ENCODE measurements at places on chromosomes 1 and 21. TPM values are rescaled to one million over a fixed set of nuclear protein-coding genes. Genes with fewer than 3 reads are reported as not detected.

TOR3A gene
- 47.0 TPM for total RNA-seq

TSPEAR gene
- total RNA-seq: not detected

TNFRSF4 gene
- not detected for total RNA-seq

DTL gene
- 15.2 TPM for total RNA-seq

GPR52 gene
- 0.21 TPM for total RNA-seq

ALX3 gene
- total RNA-seq: not detected

JTB gene
- 223 TPM for total RNA-seq

ZSCAN20 gene
- 3.1 TPM for total RNA-seq

OR6K3 gene
- total RNA-seq: not detected

NCAM2 gene
- total RNA-seq: not detected

MAEL gene
- not detected for total RNA-seq

FMO3 gene
- total RNA-seq: not detected

OR2L3 gene
- not detected for total RNA-seq

TMEM269 gene
- total RNA-seq: 0.05 TPM

ITLN2 gene
- total RNA-seq: not detected

CD53 gene
- total RNA-seq: not detected

KRTAP10-11 gene
- total RNA-seq: not detected

FAM151A gene
- total RNA-seq: not detected

TAS1R1 gene
- not detected for total RNA-seq

ANKRD34A gene
- total RNA-seq: 0.28 TPM

CPT2 gene
- 20.7 TPM for total RNA-seq

POU3F1 gene
- total RNA-seq: 1.6 TPM

PSRC1 gene
- total RNA-seq: 27.4 TPM

CD34 gene
- not detected for total RNA-seq

All from airway epithelial cell (primary cell).